Colonic mucosa (tissue), 4 donors: ENCODE measurements at places on chromosomes 2 and 18. TPM values are rescaled to one million over a fixed set of nuclear protein-coding genes. Genes with fewer than 3 reads are reported as not detected.
A peak's percentile ranks its signal among the peaks of the same experiment; 100 is the strongest.

- no peak for DNase-seq
Measured at GRCh38 chr2:138779781-138780445, at the start of gene NXPH2. TSS of gene NXPH2 (minus strand) at chr2:138780390. CDS start at chr2:138780241, 149 bp downstream.

DNA sequence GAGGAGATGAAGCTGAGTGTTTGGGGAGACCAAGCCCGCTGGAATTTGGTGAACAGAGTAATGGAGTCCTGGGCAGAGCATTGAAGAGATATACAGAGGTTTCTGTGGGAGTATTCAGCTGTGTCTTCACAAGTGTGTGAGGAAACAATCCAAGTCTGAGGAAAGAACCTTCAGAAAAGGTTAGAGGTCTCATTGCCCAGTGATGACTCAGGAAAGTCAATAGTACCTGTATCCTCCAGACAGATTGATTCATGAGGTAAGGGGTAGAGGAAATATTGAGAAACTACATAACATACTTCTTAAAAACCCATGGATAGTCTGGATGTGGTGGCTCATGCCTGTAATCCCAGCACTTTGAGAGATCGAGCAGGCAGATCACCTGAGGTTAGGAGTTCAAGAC is 392.3 kb downstream of the GALNT13 start:
- no peak for DNase-seq

- no peak for DNase-seq
Measured at GRCh38 chr2:197952540-197953202, 148.3 kb downstream of the PLCL1 start.

The CREG2 gene
- 0.56 TPM for total RNA-seq

DNA sequence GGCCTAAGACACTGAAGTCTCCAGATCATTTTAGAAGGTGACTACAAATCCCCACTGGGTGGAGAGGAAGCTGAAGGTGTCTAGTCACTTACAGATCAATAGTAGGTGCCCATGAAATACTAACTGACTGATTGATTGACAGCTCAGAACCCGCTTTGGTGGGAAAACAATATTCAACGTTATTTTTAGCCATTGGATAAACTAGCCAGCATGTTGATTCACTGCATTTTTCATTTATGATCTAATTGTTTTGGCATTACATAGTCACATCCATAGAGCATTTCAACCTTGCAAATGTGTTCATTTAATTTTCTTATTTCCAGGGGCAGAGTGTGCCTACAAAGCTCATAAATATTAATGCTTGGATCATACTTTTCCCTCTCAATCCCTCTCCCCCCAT is 162.3 kb downstream of the MREG start:
- DNase-seq = no peak

DNA sequence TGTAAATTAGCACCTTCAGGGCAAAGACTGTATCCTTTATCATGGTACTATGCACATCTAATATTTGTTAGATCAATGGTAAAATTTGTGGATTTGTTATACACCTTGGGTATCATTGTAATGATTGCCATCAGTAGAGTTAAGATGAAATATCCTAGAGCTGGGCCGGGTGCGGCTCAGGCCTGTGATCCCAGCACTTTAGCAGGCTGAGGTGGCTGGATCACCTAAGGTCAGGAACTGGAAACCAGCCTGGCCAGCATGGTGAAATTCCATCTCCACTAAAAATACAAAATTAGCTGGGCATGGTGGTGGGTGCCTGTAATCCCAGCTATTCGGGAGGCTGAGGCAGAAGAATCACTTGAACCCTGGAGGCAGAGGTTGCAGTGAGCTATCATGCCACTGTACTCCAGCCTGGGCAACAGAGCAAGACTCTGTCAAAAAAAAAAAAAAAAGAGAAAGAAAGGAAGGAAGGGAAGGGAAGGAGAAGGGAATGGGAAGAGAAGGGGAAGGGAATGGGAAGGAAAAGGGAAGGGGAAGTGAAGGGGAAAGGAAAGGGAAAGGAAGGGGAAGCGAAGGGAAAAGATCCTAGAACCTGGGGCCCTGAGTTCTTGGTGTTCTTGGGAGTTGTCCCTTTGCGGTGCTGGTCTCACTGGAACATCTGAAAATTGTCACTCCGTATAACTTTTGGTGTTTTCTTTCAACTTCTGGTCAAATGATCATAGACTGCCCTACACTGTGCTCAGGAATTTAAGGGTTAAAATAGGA is 71.1 kb upstream of the NEUROD1 start:
- DNase-seq = no peak

The CFAP210 gene
- total RNA-seq = not detected

The SH2D6 gene
- total RNA-seq = 1.6 TPM

DNA sequence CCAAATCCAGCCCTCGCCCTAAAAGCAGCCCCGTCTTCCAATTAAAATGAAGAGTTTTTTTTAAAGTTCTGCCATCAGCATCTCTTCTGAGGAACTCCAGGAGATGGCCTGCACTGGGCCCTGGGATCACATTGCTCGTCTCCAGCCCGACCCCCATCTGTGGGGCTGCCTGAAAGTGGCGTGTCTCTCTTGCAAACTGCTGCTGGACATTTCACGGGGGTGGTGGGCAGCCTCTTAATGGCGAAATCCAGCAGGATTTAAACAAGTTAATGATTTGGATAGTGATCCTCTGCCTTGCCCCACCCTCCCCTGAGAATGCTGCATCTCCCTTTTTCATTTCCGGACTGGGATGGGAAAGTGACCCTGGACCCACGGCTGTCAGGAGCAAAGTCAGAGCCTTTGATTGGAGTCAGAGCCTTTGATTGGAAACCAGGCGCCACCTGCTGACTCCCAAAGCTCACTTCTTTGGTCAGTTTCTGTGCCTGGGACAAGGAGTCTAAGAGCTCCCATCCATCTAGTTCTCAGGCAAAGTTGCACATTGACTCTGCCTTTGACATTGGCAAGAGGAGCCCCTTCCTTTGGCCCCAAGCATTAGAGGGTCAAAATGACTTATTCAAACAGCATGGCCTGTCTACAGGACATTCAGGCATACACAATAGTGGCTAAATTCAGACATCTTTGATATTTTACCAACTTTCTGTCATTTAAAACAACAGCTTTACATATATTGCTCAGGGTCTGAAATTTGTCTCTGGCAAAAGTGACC is 155.2 kb downstream of the SH3BP4 start:
- DNase-seq = peak; percentile 70

GRCh38 chr2:231161877-231162329 is 36.5 kb upstream of the ARMC9 start:
- DNase-seq = no peak

GRCh38 chr18:48099481-48100164 is 169.2 kb upstream of the SMAD2 start:
- no peak for DNase-seq
